ENCODE measurements at places on chromosomes 3 and 15.

DNA sequence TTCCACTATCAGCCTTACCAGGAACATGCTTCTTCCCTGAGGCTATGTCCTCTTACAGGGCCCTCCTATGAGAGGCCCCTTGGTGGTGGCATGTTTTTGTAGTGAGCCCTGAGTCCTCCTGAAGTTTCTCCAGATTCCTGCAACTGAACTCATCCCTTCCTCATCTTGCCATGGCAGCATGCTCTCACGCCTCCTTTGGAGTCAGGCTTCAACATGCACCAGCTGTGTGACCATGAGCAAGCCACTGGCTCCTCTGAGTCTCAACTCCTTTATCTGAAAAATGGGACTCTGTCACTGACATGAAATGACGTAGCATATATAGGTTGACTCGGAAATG is 216.3 kb upstream of the TLE3 start:
- DNase-seq, result no peak

GRCh38 chr3:102885289-102885688 is 450.5 kb downstream of the ZPLD1 start:
- DNase-seq, result no peak

- DNase-seq, result no peak
These were observed 41.9 kb downstream of the FMN1 start for GRCh38 chr15:33152502-33153109.

DNA sequence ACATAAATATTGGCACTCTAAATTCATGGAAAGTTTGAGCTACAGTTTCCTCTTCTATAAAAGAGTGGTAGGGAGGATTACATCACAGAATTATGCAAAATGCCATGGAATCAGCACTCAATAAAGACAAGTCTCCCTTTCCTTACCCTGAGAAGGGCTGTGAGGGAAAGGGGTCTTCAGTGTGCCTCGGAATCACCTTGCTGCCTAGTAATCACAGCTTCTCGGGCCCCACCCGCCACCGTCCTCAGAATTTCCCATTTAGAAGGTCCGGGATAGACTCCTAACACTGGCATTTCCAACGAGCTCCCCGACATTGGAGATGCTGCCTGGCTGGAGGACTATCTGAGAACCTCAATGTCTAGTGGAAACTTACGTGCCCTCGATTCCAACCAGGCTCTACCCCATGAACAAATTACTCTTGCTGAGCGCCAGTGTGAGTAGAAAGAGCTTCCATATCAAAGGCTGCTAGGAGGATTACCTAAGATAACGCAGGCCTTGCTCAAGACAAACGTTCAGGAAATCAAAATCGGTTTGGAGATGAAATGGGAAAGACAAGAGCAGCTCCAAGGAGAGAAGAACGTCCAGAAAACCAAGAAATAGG is 92.1 kb upstream of the CHD2 start:
- DNase-seq, result no peak

GRCh38 chr3:31748933-31749295 is 216.2 kb downstream of the STT3B start:
- no peak for DNase-seq

- no peak for DNase-seq
These were observed 623.8 kb upstream of the AGTR1 start for GRCh38 chr3:148073721-148074456.

GRCh38 chr3:39150803-39151631 is 2.4 kb downstream of the CSRNP1 start:
- peak; percentile 94 for DNase-seq

DNA sequence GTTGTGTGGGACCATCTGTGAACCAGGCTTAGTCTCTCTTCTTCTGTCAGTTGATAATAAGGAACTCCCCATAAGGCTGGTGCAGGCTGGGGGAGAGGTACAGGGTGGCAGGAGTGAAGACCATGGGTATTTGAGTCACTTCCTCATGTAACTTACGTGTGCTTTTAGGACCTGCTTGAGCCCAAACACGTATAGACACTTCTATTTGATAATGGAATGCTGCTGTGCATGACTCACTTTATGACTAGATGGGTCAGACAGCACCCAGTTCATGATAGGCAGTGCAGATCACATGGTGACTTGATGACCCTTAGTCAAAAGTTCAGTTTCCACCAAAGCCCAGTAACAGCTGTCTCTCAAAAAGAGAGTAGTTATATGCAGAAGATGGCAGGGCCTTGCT is 490.9 kb downstream of the ZBBX start:
- DNase-seq, result no peak

GRCh38 chr3:66407611-66408218 is 93.1 kb downstream of the LRIG1 start:
- DNase-seq, result peak; percentile 65

DNA sequence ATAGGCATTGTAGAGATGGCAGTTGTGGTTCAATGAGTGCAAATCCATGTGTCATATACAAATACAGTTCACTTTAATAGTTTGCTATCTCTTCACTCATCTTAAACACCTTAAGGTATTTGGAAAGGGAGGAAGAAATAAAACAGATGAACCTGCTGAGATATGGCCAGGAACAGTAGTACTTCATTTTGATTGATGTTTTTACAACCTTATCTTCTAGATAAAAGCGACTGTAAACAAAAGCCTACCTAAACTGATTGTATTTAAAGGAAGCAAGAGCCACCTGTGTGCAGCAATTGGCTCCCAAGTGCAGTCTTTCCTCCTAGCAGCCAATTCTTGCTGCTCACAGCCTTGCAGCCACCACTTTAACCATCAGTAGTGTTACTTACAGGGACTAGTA is 217.7 kb downstream of the CDIN1 start:
- no peak for DNase-seq

- no peak for DNase-seq
These were observed 77.9 kb upstream of the ARHGEF3 start for GRCh38 chr3:56879436-56880215.

- no peak for DNase-seq
These were observed 23.4 kb downstream of the VPS39 start for GRCh38 chr15:42184736-42185135.

DNA sequence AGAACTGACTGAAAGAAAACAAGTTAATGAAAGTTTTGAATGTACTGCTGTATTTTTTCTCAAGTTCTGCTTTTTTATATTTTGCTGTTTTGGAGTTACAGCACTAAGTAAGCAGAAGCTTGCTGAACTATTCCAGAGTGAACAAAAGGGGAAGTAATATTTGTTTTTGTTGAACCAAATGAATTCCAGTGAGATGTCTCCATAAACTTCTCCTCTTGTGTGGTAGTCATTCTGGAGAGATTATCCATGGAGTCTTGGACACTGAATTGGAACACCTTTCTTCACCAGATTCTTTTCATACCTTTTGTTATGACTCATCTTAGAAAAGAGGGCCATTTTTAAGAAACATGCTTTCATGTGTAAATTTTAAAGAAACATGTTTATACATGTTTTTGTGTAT is 8.8 kb downstream of the ANKUB1 start:
- DNase-seq, result peak; percentile 94

DNA sequence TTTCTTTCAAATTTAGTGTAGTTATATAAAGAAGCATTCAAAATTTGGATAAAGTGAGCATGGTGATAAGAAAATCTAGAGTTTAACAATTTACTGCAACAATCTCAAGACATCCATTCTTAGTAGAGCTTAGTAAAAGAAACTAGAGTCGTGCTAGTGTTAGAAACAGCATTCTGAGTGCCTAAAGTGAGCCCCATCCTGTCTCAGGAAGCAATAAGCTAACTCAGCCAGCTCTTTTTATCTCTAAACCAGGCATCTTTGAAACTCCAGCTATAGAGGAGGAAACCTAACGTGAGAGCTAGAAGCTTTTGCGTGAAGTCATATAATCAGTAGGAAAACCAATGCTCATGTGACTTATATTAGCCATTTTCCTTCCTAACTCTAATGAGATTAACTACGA is 1187.1 kb upstream of the EPHA6 start:
- no peak for DNase-seq

- DNase-seq, result no peak
These were observed 227.3 kb upstream of the C2CD4B start for GRCh38 chr15:62392376-62392775.

DNA sequence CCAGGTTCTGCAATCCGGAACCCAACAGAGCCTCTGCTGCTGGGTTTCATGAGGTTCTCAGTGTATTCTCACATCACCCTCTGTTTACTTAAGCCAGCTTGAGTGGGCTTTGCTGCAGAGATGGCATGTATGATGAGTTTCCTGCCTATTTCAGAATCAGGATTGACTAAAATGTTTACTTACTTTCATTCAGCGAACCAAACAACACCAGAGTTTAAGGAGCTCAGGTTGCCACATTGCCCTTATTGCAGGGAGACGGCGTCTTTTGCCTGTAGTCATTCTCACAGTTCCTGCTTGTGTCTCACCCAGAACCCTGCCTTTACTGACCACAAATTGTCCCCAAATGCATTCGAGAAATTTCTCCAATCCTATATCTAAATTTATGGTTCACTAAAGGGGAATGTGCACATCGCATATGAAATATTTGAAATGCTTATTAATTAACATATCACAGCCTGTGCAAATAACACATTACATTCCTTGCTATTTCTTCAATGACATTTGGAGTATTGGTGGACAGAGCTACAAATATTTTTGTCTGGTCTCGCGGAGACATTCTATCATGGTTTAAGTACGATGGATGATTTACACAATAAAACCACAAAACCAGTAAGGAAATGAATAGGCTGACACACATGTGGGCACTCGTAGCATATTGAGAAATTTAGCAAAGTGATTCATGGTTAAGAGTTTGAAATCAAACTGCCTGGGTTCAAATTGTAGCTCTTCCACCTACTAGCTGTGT is 377.2 kb upstream of the CFAP20DC start:
- peak; percentile 73 for DNase-seq

- no peak for DNase-seq
These were observed 34.4 kb upstream of the GLCE start for GRCh38 chr15:69126054-69126469.

DNA sequence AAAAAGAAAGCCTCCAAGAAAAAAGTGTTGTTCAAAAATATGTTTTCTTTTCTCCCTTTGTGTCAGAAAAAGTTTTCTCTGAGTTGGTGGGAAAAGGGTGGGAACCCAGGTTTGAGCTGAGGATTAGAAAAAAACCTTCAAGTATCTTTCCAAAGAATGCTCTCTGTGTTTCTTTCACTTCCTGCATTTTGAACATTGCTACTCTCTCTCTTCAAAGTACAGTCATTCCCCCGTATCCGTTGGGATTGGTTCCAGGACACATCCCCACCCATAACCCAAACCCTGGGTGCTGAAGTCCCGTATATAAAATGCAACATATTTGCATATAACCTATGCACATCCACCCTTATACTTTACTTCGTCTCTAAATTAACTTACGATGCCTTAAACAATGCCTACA is 139.6 kb downstream of the TMCO5A start:
- DNase-seq, result no peak

- DNase-seq, result no peak
These were observed 1.2 kb downstream of the KLHDC8B start for GRCh38 chr3:49172551-49173041.

DNA sequence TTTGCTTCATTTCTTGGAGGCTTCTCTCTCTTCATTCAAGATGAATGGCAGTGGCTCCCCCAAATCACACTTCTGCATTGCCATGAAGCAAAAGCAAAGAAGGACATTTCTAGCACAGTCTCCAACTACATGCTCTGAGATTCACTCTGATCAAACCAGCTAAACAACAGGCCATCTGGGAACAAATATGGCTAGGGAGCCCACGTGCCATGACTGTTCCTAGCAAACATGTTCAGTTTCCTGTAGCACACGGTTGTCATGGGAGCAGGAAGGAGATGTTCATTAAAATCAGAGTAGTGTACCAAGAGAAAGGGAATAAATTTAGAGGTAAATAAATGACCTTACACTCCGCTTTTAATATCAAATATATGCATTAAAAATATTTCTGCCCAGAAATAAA is 327.3 kb downstream of the GBE1 start:
- DNase-seq, result no peak

GRCh38 chr3:157127831-157128767 is 31.8 kb downstream of the CCNL1 start:
- DNase-seq, result peak; percentile 80

DNA sequence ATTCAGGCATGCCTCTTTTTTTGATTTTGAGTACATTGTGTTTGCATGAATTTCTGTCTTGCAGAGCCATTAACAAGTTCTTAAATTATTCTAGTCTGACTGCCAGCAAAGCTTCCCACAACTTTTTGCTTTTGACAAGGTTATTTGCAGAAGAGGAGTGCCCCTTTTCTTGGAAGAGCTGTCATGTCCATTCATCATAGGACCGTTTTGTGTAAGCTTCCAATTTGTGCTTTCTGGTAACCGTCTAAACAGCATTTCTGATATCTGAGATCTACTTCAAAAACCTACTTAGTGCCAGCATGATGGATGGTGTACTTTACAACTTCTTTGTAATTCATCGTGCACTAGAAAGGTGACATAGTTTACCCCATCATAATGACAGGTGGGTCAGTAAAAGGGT is 379.7 kb downstream of the NAALADL2 start:
- no peak for DNase-seq

- no peak for DNase-seq
These were observed 140.4 kb downstream of the NSMCE3 start for GRCh38 chr15:29129221-29129620.

GRCh38 chr3:26931896-26932295 is 309.3 kb downstream of the LRRC3B start:
- DNase-seq, result no peak

DNA sequence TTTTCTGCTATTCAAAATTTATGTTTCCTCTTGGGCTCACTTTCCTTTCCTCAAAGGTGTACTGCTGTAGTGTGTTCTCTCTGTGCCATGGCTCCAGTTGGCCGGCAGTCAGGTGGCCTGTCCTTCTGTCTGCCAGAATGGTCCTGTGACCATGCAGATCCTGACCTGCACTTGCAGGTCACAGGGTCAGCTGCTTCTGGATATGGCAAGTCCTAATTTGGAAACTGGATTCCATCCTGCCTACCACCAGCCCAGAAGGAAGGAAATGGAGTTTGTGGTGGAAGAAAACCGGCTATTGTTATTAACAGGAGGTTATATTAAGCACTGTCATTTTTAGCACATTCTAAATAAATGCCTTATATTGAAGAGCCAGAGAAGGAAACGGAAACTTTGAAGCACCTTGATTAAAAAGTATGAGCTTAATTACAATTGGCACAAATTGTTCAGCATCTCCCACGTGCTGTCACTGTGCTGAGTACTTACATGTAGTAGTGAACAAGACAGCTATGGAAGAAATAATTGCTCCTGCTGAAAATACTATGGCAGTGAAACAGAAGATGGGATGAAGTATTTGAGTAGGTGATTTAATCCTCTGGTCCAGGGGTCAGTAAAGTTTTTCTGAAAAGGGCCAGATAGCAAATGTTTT is 362.8 kb downstream of the PTPRG start:
- no peak for DNase-seq

- DNase-seq, result peak; percentile 57
These were observed 22.4 kb downstream of the PLA2G4F start for GRCh38 chr15:42133886-42134502.

GRCh38 chr3:110420158-110420641 is 651.4 kb upstream of the NECTIN3 start:
- DNase-seq, result peak; percentile 97

GRCh38 chr3:194982472-194982871 is 288.5 kb downstream of the XXYLT1 start:
- DNase-seq, result peak; percentile 3

DNA sequence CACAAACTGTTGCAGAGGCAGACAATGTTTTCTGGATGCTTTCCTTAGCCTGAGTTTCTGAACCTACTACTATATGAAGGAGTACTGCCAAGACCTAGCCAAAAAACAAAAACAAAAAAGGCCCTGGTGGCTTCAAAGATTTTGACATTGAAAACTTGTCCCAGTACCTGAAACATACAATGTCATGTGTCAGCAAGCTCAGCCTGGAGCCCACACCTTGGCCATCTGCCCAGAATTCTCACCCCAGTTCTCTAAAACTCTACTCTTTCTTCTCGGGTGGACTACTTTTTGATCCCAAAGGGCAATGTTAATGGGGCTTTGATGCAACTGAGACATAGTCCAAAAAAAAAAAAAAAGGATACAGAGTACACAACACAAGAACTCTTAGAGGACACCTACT is 81.4 kb downstream of the FAM174B start:
- DNase-seq, result no peak

Measured in SJSA1 (cell line).